ENCODE measurements at places on chromosomes 12 and 14. TPM values are rescaled to one million over a fixed set of nuclear protein-coding genes. Genes with fewer than 3 reads are reported as not detected.

DNA sequence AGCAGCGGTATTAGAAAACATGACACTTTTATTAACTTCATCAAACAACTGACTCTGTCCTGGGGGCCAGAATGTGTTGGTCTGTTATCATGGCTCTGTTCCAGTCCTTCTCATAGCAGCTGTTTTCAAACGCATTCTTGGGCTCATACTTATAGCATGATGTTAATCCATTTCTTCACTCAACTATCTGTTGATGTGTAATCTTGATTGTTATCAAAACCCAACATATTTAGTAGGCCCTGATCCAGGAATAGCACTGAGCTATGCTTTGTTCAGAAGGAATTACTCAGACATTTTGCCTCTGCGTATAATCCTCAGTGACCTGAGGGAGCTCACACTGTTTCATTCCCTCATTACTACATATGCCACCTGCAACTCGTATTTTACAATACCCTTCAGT is 315.9 kb downstream of the BMP4 start:
- DNase-seq: no peak

DNA sequence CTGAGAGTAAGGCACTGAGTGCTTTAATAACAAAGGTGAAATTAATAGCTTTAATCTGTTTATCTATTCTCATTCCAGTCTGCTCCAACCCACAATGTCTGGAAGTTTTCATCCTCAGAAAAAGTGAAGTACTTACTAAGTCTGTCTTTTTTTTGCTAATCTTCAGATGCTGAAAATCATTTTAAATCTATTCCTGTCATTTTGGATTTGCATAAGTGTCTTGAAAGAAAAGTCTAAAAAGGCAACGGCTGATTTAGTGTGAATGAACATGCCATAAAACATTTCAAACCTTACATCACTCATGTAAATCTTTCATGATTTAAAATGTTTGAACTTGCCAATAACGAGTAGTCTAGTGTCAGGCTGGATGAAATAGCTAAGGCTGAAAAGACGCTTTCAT is 685.6 kb downstream of the RPS29 start:
- no peak for DNase-seq

- no peak for DNase-seq
These were observed 7.7 kb upstream of the PPTC7 start for GRCh38 chr12:110590806-110591326.

GRCh38 chr12:67415473-67415872 is 146.3 kb downstream of the CAND1 start:
- DNase-seq: no peak

KLRD1 gene
- 0.97 TPM for total RNA-seq

- no peak for DNase-seq
These were observed 31.2 kb downstream of the TMCC3 start for GRCh38 chr12:94618995-94619695.

- DNase-seq: no peak
These were observed 473.0 kb downstream of the PCNX1 start for GRCh38 chr14:71380271-71380670.

DNA sequence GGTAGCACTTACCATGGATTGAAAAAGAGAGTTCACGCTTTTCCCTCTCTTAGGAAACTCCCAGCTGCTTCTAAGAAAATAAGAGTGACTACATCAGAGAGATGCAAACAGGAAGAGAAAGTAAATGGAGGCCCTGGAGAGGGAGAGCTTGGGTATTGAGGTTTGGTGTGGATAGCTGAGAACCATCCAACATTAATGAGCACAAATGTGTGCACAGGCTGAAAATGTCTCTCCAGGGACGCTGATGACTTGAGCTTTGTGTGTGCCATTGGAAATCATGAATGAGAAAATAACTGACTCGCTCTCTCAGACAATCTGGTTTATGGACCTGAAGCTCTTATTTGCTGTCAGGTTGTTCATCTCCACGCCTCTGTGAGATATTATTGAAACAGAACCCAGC is 318.8 kb downstream of the NRXN3 start:
- DNase-seq: no peak

DNA sequence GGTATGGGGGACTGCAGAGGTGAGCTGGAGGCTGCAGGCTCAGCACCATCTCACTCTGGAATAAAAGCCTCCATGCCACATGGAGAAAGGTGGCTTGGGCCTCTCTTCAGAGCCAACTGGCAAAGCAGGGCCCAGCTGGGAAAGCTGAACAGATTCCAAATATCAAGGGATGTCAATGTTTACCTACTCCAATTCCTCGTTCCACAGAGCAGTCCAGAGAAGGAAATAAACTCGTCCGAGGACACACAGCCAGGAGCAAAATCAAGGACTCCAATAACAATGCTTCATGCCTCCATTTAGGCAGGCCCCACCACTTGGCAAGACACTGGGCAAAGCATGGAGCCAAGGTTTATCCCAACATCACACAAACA is 36.3 kb upstream of the PNMA1 start:
- no peak for DNase-seq

DIO3 gene
- total RNA-seq: 0.26 TPM

DNA sequence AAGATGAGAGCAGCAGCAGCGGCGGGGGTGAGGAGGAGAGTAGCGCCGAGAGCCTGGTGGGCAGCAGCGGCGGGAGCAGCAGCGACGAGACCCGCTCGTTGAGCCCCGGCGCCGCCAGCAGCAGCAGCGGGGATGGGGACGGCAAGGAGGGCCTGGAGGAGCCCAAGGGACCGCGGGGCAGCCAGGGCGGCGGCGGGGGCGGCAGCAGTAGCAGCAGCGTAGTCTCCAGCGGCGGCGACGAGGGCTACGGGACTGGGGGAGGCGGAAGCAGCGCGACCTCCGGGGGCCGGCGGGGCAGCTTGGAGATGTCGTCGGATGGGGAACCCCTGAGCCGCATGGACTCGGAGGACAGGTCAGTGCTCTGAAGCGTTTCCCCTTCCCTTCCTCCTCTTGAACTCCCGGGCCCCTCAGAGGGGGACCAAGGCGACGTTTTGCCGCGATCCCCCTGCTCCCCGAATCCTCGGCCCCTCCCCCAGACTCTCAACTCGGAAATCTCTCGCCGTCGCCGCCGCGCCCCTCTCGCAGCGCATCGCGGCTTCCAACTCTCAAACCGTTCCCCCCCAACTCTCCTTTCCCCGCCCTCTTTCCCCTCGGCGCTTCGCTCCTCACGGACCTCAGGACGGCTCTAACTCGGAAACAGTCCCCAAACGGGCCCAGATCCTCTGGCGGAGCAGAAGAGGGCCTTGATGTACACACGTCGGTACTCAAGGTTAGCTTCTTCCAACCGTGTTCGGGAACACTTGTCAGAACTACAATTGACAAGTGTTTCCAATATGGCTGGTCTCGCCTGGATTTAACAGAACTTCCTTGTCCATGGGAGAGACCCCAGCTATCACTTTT is 947 bp downstream of the AEBP2 start:
- DNase-seq: peak; percentile 63

Measured in uterus (tissue), 4 donors.